ENCODE measurements at places on chromosomes 16 and 17.

GRCh38 chr17:57257895-57258851, 1.9 kb downstream of the MSI2 start:
- no peak for DNase-seq

DNA sequence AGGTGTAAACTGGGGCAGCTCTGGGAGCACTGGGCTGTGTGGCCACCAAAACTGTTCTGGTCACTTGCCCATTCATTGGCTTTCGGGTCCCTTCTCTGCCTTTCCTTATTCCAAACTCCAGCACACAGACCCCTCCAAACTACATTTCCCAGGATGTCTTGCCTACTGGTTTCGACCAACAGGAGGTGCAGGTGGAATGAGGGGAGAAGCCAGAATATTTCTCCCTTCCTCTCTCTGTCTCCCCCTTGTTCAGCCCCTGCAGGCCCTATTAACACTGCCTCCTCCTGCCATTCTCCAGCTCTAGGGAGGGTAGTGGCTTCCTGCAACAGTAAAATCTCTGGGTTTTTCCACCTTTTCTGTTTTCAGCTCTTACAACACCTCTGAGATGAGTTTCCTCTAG, 13.2 kb upstream of the NAGPA start:
- no peak for DNase-seq

DNA sequence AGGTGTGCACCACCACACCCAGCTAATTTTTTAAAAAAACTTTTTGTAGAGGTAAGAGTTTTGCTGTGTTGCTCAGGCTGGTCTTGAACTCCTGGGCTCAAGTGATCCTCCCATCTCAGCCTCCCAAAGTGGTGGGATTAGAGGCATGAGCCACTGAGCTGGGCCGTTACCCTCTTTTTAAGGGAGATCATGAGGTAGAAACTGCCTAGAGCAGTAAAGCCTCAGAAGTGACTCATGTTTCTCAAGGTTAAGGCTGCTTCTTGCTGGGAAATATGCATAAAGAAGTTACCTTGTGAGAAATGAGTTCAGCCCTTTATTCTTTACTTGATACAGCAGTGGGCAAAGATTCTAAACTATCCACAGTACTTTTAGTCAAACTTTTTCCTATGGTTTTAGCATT, 38.2 kb downstream of the GRB2 start:
- DNase-seq, result no peak

- no peak for DNase-seq
Measured at GRCh38 chr16:5036228-5037156, 2.8 kb upstream of the NAGPA start.

GRCh38 chr17:7922845-7923628, 6.6 kb downstream of the KCNAB3 start:
- peak; percentile 72 for DNase-seq

GRCh38 chr16:4160658-4161430, 44.6 kb upstream of the ADCY9 start:
- no peak for DNase-seq

- DNase-seq, result no peak
Measured at GRCh38 chr17:77601054-77601979, 357.2 kb upstream of the TNRC6C start.

- no peak for DNase-seq
Measured at GRCh38 chr17:21025451-21025850, 17.4 kb downstream of the USP22 start.

- no peak for DNase-seq
Measured at GRCh38 chr17:80783486-80783885, 208.2 kb upstream of the CHMP6 start.

- DNase-seq, result peak; percentile 39
Measured at GRCh38 chr16:86664522-86665318, 86.4 kb downstream of the FOXL1 start.

DNA sequence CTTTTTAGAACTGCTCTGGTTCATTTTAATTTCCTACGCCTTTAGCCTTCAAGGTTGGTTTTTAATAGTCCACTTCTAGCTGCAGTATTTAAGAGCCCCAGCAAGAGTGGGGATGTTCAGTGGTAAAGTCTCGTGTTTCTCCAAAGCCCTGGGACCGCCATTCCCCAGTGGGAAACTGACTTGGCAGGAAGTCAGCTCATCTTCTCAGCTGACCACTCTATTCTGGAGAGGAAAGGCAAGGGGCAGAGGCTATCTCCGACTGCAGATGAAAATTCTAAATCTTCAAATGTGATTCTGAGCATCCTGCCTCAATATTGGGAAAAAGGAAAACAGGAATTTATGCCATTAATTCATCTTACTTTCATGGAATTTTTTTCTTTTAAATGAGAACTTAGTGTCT, 35.5 kb downstream of the HS3ST3B1 start:
- no peak for DNase-seq

- DNase-seq, result no peak
Measured at GRCh38 chr17:70365091-70365583, 195.8 kb downstream of the KCNJ2 start.

- no peak for DNase-seq
Measured at GRCh38 chr16:1870365-1871082, 1.4 kb downstream of the MEIOB start.

GRCh38 chr16:49491771-49492761, 118.5 kb downstream of the C16orf78 start:
- peak; percentile 23 for DNase-seq

DNA sequence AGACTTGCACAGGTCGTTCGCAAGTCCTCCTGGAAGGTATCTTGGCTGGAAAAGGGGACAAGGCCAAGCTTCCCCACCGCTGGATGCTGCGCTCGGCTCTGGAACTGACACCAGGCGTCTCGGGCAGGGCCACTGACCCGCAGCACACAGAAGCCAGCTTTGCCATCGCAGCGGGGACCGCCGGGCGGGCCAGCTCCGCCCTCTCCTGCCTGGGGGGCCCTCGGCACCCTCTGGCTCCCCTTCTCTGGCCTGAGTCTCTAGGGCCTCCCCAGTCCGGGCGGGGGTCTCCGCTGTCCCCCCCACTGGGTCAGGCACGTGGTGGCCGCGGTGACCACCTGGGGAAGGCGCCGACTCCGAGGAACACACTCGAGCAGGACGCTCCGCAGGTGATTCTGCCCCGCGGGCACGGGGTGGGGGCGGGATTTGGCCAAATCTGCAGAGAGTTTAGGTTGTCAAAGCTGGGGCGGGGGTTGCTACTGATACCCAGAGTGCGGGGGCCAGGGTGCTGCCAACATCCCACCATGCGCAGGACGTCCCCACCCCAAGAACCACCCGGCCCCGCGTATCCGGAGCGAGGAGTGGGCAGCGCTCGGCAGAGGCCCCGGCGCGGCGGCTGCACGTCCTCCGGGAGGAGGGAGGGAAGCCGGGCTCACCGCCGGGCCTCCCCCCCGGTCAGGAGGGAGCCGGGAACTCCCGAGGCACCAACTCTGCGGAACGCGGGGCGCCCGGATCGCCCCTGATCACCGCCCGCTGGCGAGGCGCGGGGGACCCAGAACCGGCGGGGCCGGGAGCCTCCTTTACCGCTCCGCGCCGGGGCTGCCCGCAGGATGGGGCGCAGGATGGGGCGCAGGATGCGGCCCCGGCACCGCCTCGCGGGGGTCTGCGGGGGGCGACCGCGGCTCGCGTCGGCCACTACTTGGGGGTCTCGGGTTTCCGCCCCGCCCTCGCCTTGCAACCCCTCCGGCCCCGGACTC, 744 bp upstream of the METRNL start:
- no peak for DNase-seq

- DNase-seq, result no peak
Measured at GRCh38 chr17:3503285-3503684, 27.5 kb downstream of the ASPA start.

DNA sequence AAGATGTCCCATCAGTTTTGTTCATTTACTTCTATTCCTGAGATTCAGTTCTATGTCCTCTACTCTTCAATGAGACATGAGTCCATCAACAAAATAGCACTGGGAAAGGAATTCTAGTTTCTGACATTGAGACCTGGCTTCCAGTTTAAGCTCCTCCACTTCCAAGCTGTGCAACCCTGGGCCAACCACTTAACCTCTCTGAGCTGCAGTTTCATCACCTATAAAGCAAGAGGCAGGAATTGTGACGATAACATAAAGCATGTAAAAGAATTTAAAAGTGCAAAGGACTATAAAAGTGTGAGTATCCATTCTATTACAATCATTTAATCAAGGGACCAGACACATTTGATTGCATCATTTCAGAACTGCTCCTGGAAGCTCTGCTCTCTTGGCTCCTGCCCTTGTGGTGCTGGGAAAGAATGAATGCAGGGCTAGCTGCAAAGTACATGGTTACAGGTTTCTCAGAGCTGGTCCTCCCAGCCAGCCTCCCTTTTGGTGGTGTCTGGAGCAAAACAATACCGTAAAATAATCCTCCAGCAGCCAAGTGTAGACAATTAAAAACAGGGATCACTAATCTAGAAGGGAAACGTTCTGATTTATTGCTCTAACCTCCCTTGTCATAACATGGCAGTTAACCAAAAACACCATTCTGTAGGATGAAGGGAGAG, 113.9 kb downstream of the VPS53 start:
- DNase-seq, result no peak

- no peak for DNase-seq
Measured at GRCh38 chr17:37614391-37614790, 5.2 kb upstream of the SYNRG start.

DNA sequence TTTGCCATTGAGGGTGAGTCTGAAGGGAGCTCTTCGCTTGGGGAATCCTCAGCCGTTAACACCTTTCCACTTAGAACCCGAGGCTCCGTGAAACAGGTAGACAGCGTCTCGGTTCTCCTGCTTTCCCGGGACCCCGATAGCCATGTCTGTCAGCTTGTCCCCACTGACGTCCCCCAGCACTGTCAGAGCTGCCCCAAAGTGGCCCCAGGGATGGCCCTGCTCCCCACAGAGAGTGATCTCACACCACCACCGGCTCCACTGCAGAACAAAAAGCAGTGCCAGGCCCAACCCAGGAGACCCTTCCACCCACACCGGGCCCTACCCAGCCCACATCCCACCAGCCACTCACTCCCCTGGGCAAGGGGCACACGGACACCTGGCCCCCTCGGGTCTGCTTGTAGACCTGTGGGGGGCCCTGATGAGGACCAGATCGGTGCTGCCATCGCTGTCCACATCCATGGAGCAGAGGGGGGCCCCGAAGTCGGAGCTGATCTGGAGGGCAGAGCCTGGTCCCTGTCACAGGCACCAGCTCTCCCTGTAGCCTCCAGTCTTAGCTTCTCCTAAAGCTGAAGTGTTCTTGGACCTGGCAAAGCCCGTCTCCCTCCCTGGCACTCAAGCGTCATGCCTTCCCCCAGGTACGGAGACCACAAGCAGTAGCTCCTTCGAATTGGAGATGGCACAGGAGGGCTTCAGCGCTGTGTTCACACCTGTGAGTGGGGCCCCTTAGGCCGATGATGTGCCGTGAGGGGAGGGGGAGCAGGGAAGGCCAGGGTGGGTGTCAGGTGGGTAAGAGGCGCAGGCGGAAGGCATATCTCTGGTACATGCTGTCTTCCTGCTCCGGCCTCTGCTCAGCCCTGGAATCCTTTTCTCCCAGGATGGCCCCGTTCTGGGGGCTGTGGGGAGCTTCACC, 6.5 kb downstream of the ITGAX start:
- no peak for DNase-seq
